ENCODE measurements at places on chromosomes 13 and 19.

DNA sequence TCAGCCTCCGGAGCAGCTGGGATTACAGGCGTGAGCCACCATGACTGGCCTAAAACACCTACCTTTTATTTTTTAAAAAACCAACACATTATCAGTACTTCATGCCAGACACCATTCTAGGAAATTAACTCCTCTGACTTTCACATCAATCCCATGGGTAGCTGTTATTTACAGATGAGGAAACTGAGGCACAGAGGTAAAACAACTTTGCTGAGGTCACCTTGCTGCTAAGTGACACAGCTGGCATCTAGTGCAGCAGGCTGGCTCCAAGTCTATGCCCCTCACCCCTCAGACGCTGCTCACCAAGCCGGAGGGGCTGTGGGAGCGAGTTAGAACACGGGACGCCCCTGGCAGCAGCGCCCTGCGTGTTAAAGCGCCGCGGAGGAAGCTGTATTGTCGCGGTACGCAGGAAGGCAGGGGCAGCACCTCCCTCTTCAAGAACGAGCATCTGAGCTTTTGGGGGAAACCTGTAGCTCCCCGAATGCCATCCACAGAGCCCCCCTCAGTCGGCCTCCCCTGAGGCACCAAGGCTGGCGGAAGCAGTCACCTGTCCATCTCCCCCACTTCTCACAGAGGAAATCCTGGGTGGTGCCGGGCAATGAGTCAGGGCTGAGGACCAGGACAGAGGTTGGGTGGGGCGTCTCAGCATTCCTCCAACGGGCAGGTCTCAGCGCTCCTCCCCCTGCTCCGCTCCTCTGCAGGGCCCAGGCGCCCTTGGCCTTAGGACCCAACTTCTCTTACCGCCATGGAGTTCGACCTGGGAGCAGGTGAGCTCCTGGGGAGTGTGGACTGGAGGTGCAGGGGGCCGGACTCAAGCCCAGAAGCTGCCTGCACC, at the start of gene C19orf33:
C19orf33 (plus strand) TSS at position 735 of the 835 bp plus-strand sequence; CDS start at position 746, 11 bp downstream.
- DNase-seq = no peak

GRCh38 chr19:10654610-10655456, 687 bp downstream of the ILF3 start:
- no peak for DNase-seq

DNA sequence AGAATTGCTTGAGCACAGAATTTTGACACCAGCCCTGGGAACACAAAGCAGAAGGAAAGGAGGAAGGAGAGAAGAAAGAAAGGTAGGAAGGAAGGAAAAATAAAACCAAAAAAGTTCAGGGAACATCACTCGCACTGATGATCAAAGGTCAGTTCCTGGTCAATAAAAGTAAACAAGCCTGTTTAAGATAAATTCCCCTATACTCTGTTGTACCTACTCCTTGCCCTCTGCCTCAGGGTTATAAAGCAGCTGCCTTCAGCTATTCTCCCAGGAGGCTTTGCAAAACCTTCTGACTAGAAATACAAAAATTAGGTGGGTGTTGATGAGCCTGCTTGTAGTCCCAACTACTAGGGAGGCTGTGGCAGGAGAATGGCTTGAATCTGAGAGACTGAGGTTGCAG, 14.9 kb upstream of the ZNF91 start:
- no peak for DNase-seq

DNA sequence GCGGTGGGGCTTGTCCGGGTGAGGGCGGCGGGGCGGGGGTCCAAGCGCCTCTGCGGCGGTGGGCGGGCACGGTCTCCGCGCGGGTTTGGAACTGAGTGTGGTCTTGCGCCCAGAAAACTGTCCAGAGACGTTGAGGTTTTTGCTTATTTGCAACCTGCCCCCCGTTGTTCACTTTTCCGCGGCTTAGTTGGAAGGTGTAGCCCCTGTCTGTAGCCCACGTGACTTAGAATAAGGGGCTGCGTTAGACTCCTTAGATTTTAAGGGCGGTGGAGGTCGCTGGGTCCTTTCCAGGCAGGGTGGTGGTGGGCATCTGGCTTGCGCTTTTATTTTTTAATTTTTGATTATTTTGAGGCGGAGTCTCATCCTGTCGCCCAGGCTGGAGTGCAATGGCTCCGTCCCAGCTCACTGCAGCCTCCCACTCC, 748 bp downstream of the RPS15 start:
- DNase-seq = no peak

GRCh38 chr19:46404055-46404752, 9.2 kb downstream of the CCDC8 start:
- DNase-seq = no peak

- no peak for DNase-seq
These were observed 12.0 kb upstream of the KCNC3 start for GRCh38 chr19:50341091-50341564.

- no peak for DNase-seq
These were observed 18.0 kb downstream of the ARHGAP35 start for GRCh38 chr19:46878613-46879375.

GRCh38 chr13:40961826-40962225, 57.3 kb downstream of the ELF1 start:
- DNase-seq = no peak

DNA sequence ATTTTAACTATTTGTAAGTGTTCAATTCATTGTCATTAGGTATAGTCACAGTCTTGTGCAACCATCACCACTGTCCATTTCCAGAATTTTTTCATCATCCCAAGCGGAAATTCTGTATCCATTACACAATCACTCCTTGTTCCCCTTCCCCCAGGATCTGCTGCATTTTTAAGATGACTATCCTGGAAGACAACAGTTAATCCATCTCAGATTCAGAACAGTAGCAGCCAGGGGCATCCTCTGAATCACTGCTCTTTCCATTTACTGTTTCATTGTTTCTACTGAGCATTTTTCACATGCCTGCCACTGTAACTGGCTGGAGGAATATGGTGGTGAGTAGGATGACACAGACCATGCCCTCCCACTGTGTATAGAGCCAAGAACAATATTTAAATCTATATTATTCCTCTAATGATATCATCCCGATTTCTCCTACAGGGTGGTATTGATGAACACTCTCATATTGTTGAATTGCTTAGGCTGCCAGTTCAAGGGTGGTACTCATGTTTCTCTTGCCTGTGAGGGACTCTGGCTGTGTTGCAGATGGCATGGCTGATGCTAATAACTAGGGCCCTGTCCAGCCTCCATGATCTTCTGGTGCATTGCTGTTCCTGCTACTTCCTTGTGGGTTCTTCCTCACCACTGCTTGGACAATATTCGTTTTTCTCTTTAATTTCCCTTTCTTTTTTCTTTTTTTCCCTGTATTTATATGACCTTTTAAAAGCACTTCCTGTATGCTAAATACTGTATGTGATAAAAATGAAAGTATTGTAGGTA, 59.0 kb downstream of the WDFY2 start:
- DNase-seq = no peak

DNA sequence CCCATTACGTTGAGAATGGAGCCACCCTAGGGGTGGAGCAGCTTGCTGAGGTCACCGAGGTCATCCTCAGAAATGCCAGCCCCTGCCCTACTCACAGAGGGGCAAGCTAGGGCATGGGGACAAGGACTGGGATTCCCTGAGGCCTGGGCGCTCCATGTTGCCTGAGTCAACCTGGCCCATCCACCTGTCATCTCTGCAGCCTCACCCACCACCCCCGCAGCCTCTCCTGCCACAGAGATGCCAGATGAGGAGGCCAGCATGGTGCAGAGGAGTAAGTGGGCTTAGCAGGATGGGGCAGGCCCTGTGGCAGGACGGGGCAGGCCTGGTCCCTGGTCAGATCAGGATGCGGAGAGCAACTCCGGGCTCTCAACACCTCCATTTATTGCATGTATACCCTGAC, 9.5 kb downstream of the NKPD1 start:
- no peak for DNase-seq

DNA sequence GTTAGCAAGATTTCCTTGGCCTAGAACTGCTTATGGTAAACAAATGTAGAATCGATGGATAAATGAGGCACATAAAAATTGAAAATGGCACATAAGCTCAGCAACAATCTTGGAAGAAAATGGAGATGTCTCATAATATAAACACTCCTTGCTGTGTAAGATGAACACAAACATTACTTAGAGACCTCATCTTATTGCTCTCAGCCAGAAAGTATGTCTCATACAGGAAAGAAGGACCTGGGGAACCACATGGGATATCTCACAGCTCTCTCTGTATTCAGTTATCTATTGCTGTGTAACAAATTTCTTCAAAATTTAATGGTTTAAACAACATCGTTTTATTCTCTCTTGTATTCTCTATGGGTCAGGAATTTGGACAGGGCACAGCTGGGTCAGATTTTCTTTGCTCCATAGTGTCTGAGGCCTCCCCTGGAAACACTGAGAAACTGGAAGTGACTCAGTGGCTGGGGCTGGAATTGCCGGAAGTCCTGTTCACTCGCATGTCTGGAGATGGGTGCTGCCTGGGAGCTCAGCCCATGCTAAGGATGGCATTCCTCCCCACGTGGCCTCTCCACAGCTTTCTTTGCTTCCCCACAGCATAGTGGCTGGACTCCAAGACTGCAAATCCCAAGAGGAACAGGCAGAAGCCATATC, 105.1 kb downstream of the NUFIP1 start:
- DNase-seq = no peak

- no peak for DNase-seq
These were observed 106.9 kb downstream of the KLF12 start for GRCh38 chr13:74027161-74027779.

GRCh38 chr13:21361706-21362105, 97.4 kb downstream of the ZDHHC20 start:
- DNase-seq = no peak

DNA sequence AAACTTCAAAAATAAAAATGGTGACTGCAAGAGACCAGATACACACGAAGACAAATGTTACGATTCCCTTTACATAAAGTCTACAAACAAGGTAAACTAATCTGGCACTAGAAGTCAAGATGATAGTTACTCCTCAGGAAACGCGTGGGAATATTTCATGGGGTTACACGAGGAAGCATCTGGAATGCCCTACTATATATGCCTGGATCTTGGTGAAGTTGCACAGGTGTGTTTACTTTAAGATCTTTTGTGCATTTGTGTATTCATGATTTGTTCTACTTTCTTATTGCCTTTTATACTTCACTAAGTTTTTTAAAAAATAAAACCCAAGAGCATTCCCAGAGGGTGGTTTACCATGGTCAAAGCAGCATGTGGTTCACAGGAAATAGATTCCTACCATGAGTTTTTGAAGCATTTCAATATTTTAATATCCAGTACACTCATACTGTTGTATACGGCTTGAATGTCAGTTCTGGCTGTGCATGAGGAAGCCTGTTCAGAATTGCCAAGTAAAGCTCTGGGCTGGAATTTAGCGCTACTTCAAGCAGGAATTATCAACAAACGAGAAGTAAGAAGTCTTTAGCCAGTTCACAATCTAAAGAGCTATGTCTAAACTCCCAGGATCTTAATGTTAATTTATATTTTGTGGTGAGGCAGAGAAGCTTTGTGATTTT, 239.8 kb upstream of the KLHL1 start:
- no peak for DNase-seq

DNA sequence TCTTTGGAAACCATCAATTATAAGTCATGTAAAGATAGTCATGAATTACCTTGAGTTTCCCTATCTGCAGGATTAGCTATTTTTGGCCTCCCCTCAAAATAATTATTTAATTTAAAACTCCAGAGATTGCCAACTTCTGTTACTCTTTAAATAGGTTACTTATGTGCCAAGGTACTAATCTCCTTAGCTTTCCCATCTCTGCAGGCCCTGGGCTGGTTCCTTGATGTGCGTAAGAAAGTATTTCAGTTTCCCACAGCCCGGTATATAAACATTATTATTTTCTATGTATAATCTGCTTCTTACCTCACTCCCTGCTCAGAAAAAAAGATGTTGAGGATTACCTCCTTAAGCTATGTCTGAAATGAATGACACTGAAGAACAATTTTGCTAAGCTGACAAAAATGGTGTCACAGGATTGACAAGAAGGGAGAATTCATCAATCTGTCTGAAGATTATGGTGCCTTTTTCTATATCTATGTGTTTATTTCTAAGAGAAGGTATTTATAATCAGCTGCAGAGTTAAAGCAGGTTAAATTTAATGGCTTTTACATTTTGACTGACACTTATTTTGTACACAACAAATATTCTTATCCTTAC, 1697.2 kb upstream of the PCDH20 start:
- no peak for DNase-seq

DNA sequence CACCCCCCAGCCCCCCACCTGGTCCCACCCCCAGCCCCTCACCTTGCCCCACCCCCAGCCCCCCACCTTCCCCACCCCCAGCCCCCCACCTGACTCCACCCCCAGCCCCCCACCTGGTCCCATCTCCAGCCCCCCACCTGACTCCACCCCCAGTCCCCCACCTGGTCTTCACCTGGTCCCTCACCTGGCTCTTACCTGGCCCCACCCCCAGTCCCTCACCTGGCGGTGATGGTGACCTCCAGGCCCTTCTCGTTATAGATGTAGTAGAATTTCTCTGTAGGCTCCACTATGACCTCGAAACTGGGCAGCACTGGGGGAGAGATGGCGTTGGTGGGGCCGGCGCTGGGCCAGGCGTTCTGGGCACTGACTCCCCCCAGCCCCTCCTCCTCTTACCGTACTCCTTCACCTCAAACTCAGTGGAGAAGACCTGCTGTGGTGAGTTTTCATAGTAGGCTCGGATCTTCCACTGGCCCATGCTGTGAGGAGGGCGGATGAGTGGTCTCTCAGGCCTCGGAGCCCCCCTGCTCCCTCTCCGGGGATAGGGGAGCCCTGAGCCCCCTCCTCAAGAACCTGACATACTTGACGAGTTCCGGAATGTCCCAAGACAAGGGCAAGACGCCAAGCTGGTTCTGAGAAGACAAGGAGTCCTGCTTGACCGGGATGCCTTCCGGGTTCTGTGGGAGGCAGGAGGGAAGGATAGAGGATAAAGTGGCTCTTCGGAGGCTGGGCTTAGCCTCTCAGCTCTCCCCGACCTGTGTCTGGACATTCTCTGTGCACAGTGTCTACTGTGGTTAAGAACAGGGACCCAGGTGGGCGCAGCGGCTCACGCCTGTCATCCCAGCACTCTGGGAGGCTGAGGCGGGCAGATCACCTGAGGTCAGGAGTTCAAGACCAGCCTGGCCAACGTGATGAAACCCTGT, 6.4 kb downstream of the C3 start:
- no peak for DNase-seq

- peak; percentile 81 for DNase-seq
These were observed 15.2 kb upstream of the MYO1F start for GRCh38 chr19:8592231-8593009.

GRCh38 chr19:13071444-13072187, 31.0 kb downstream of the LYL1 start:
- DNase-seq = no peak
